Fibroblast of the conjunctiva (primary cell): ENCODE measurements at places on chromosomes 1 and 21.

- DNase-seq: no peak
Measured at GRCh38 chr1:38114241-38115026, 67.8 kb upstream of the POU3F1 start.

GRCh38 chr1:159889821-159890252 is 10.1 kb downstream of the CFAP45 start:
- DNase-seq: peak; percentile 82

GRCh38 chr1:147700042-147701006 is 30.0 kb upstream of the ACP6 start:
- peak; percentile 40 for DNase-seq

GRCh38 chr1:62903982-62904855 is 120.3 kb downstream of the ATG4C start:
- DNase-seq: no peak

DNA sequence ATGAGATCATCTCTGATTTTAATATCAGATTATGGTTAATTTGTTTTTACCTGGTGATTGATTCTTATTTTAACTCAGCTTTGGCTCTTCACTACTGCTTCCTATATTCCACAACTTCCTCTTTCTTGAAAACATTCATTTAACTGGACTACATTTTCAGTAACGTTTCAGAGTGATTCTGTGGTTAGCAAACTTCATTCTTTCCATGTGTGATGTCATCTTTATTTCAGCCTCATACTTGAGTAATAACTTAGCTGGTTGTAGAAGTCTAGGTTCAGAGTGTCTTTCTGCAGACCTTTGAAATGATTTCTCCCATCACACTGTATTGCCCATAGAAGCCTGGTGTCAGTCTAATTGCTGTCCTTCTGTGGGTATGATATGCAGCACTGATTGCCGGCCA is 36.0 kb upstream of the SLC35F3 start:
- DNase-seq: no peak

DNA sequence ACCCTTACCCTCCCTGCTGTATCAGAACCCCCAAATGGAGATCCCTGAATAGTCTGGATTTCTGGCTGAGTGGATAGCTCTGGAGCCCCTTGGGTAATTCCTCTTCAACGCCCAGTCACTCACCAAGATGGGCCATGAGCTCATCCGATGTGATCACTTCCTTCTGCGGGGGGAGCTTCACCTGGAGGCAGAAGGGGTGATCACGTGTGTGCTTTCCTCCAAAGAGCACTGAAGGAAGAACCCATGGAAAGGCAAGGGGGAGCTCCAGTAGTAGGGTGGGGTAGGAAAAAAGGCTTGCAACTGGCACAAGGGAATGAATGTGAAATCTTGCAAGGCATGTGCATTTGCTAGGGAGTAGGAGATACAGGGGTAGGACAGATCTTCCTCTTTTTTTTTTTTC is 5.1 kb downstream of the MINDY1 start:
- DNase-seq: no peak

- no peak for DNase-seq
Measured at GRCh38 chr1:29180497-29181412, 945 bp downstream of the SRSF4 start.
